COLO829 (cell line): ENCODE measurements at places on chromosomes 12 and 14.

DNA sequence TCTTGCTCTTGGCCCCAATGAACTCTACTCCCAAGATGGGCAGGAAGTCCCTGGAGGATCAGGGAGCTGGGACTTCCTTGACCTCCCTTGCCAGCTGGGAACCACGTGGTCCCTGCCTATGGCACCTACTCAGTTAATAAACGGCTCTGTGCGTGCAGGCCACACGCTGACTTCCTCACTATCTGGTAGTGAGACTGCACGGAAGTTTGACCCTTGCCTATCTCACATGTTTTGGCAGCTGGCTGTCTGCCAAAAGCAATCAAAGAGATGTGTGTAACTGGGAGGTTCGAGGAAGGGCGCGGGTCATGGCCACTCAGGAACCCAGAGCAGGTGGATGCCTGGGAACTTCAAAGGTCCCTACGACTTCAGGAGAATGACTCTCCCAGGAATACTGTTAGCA, 57.9 kb downstream of the RFLNA start:
- DNase-seq = peak; percentile 78

DNA sequence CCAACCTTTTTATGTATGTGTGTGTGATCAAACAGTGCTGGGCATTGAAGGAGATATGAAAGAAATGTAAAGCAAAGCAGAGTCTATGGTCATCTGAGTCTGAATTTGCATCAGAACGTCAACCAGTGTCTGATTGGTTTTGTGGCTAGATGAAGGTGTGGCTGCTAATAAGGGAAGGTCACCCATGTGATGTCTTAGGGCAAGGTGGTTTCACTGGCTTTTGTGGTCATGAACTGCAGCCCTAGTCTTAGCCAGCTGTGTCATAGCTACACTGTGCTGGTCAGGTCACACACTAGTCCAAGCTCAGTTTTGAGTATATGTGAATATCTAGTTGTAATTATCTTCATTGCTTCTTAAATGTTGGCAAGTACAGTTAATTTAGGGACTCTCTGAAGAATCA, 105.8 kb downstream of the TGFB3 start:
- DNase-seq = no peak

DNA sequence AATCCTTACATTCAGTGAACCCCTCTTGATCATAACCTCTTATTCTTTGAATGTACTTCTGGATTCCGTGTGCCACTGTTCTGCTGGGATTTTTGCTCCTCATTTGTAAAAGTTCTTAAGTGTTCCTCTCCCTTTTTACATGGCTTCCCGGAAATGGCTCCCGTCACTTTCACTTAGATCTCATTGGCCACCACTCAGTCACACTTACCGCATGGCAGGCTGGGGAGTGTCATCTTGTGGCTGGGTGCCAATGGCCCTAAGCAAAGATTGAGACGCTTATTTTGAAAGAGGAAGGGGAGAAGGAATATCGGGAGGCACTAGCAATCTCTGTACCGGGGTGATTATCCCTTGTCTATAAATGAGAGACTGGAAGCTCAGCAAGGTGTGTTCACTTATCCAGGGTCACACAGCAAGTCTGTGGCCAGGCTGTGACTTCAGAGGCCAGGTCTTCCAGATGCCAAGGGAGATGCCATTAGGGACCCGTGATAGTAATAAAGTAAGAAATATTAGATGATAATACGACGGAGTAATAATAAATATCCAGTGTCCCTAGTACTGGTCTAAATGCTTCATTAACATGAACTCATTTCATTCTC, 68.8 kb downstream of the RNFT2 start:
- DNase-seq = no peak

- DNase-seq = no peak
Observed at GRCh38 chr12:88716240-88716639, 136.0 kb upstream of the KITLG start.

- no peak for DNase-seq
Observed at GRCh38 chr12:75685617-75686225, 174.3 kb upstream of the KRR1 start.

DNA sequence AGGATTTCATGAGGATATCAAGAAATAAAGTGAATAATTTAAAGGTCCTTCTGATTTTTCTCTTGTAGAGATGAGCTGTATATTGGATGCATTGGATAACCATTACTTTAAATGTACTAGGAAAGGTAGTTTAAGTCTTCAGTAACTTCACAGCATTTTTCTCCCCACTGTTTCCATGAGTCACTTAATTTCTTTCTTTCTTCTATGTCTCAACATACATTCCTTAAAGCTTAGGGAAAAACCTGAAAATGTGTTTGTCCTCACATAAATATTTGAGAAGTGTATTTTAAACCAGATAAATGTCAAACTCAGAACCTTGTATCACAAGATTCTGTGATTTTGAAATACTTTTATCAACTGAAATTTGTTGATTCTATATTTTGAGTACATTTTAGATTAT, 1970.2 kb upstream of the FLRT2 start:
- DNase-seq = no peak

DNA sequence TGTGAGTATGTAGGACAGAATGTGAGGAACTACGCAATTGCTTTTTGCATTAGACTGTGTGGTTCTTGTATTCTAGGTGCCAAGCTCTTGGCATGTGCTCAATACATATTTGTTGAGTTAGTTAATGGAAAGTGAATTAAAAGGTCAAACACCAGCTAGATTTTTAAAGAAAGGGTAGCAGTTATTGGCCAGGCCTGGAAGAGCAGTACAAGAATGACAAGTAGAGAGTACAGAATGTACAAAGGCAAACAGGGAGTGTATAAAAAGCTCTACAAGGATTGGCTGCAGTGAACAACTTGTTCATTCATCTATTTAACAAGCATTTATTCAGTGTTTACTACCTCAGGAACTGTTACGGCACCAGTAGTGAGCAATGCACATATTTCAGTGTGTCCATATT, 854.0 kb upstream of the SEL1L start:
- DNase-seq = no peak

GRCh38 chr14:97943619-97944018, 1146.4 kb downstream of the VRK1 start:
- DNase-seq = no peak

- DNase-seq = no peak
Observed at GRCh38 chr12:75361408-75361807, 26.9 kb downstream of the GLIPR1L1 start.

DNA sequence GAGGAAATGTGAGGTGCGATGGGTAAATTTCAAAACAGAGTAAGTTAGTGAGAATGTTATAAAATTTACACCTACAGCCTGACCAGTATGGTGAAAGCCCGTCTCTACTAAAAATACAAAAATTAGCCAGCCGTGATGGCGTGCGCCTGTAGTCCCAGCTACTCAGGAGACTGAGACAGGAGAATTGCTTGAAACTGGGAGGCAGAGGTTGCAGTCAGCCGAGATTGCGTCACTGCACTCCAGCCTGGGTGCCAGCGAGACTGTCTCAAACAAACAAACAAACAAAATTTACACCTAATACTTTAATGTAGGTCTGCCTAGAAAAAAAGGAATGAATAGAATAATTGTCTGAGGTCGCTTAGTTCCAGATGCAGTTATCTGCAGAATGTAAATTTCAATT, 37.6 kb downstream of the SLC2A14 start:
- DNase-seq = no peak

DNA sequence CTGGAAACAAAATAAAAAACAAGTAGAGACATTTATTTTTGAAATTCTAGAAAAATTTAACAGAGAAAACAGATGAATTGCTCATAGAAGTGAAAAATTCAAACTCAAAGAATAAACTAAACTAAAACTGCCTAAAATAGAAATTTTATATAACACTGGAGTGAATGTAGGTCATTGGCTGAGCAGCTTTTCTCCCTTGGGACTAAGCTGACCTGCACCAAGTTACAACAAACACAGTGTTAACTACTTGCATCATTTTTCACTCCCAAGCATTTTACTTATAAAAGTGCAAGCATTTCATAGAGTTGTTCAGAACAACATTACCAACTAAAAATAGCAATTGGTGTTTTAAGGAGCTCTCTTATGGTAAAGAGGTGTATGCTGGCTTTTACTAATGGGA, 298.1 kb downstream of the MED13L start:
- no peak for DNase-seq

GRCh38 chr12:49622501-49623141, 740 bp upstream of the PRPF40B start:
- no peak for DNase-seq

DNA sequence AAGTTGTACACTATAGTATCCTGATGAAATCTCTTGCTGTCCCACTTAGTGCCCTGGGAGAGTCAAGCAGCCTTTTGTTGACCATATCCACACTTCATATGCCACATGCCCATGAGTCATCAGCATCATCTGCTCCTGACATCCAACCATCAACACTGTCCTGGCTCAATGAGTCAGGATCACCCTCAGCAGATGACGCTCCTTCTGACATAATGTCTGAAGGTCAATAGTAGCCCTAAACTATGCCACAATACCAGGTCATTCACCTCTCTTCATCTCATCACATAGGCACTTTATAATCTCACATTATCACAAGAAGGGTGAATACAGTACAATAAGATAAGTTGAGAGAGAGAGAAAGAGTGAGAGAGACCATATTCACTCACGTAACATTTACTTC, 369.0 kb upstream of the FAR2 start:
- DNase-seq = peak; percentile 92

DNA sequence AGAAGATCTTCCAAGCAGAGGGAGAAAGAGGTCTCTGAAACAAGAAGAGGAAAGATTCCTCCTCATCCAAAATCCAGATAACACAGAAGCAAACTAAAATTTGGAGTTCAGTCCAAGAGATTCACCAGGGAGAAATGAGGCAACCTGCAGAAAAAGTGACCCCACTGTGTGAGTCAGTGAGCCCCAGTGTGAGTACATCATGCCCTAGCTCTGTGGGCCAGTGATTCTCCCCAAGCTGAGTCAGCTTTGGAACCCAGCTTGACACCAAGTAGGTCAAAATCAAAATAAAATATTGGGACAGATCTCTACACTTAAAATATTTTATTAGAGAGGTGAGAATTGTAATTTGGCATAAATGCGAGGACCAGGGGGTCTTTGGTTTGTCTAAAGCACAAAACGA, 17.2 kb downstream of the CLEC2B start:
- no peak for DNase-seq

DNA sequence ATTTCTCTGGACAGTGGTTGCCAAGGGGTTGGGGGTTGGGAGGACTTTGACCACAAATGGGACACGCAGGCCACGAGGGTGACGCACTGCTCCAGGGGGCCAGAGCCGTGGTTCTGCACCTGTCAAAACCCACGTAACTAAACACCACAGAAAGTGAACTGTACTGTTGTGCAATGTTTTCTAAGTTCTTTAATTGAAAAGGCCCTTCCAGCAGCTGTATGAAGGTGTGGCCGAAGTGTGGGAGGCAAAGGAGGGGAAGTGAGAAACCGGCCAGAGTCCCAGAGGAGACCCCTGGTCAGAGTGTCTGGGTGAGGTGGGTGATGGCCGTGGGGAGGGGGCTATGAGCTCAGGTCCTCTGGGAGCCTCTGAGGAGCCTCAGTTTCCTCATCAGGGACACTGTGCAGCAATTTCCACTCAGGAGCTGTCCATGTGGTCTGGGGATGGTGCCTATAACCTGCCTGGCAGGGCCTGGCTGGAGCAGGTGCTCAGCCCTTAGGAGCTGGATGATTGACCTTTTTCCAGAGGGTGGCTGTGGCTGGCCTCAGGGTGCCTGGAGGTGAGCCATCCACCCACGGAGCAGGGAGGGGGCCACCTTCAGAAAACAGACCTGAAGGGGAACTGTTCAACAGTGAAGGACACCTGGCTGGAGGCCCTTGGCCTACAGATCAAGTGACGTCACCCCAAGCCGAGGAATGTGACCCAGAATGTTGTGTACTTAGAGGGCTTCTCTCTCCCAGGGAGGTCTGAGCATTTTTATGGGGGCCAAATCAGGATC, 9.8 kb upstream of the BDKRB2 start:
- no peak for DNase-seq

GRCh38 chr14:58763210-58763609, 125.4 kb downstream of the DACT1 start:
- DNase-seq = no peak

- no peak for DNase-seq
Observed at GRCh38 chr12:26162905-26163304, 32.5 kb upstream of the SSPN start.

DNA sequence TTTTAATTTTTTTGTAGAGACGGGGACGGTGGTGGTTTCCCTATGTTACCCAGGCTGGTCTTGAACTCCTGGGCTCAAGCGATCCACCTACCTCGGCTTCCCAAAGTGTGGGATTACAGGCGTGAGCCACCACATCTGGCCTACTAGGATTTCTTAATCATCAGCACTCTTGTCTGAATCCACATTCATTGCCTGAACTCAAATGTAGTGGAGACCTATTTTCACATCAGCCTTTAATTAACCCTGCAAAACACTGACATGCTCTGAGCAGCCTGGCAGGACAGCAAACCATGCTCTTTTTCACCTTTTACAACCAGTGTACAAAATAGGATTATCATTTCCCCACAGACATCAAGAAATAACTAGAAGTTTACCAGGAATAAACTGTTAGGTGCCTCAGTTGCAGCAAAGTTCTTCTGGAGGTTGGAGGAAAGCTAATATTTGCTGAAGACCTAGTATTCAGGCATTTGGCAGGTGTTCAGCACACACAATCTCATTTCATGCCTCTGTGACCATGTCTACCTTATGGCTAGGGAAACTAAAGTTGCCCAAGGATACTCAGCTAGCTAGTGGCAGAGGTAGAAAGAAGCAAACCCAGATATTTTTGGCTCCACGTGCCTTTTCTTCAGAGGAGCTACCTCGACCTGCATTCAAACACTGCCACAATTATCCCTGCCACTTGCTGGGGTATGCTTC, 37.7 kb downstream of the CFL2 start:
- no peak for DNase-seq

- no peak for DNase-seq
Observed at GRCh38 chr12:116603546-116604177, 44.5 kb downstream of the MAP1LC3B2 start.

- no peak for DNase-seq
Observed at GRCh38 chr14:32087907-32088306, 10.8 kb downstream of the ARHGAP5 start.

DNA sequence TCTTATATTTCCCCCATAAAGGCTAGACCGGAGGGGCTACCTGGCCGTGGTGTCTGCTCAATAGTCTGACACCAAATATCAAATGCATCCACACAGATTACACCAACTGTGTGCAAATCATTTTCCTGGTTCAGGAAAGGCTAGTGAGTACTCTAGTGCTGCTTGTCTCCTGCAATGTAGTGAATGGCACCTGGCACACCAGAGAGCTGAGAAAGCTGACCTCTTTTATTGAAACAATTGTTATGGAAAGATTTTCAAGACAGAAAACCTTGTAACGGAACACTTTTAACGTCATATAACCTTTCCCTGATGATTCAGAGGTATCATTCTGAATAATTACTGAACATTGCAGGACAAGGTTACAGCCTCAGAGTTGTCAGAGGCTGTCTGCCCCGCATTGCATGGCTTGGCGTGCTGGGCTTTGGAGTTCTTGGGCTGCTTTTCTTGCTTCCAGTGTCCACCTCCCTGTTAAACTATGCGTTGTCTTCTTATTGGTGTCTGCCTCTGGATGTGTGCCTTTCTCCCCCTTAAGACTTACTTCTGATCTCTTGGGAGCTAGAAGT, 40.7 kb upstream of the HDAC7 start:
- no peak for DNase-seq

DNA sequence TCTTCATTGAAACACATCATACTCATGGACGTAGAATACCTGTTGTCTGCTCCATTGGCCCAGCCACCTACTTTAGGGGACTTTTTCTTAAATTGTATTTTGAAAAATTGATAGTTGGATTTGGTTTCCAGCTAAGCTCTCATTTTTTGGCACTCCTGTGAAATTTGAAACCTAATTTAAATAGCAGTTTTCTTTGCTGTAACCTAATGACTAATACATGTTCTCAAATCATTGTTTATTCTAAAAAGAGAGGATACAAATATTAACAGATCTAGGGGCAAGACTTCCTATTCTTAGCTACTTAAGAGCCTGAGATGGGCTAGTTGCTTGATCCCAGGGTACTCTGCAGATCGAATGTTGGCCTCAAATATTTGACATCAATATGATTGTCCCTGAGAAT, 78.9 kb downstream of the PLEKHA5 start:
- DNase-seq = no peak
